ENCODE measurements at places on chromosomes 13 and 19.

GRCh38 chr13:30307194-30307970 lies at the start of gene KATNAL1:
Gene KATNAL1 (minus strand): TSS chr13:30307551. CDS start chr13:30283777, 23,774 bp downstream.
- peak; percentile 52 for DNase-seq

DNA sequence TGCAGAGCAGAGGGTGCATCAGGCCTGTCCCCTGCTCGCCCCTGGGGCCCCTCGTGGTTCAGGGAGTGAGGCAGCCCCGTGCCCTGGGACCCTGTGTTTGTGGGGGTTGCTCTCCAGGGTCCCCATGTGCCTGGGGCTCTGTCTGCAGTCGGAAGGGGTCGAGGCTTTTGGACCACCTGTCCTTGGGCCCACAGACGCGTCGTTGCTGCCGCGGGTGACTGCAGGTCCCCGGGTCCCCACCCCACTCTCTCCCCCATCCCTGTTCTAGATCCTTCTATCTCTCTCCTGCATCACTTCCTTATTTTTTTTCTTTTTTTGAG lies 1.9 kb downstream of the PCSK4 start:
- no peak for DNase-seq

- DNase-seq, result no peak
These were observed 5.0 kb downstream of the MLLT1 start for GRCh38 chr19:6274756-6275155.

GRCh38 chr19:3510727-3511126 lies 4.6 kb downstream of the FZR1 start:
- DNase-seq, result no peak

DNA sequence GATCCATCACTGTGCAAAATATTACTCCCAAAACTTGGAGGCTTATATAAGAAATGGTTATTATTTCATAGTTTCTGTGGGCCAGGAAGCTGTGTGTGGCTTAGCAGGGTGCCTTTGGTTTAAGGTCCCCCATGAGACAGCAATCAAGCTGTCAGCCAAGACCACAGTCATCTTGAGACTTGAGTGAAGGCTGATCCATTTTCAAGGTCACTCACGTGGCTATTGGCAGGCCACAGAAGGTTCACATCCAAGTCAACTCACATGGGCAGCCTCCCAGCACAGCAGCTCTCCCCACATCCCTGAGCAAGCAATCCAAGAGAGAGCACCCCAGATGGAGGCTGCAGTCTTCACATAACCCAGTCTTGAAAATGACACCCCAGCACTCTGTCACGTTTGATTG lies 537.4 kb downstream of the MYO16 start:
- no peak for DNase-seq

GRCh38 chr19:38917921-38918491 lies 6.0 kb upstream of the CCER2 start:
- DNase-seq, result no peak

GRCh38 chr19:29771708-29772414 lies 39.9 kb upstream of the CCNE1 start:
- no peak for DNase-seq

GRCh38 chr19:29665215-29665825 lies at the start of gene PLEKHF1:
Gene PLEKHF1 (plus strand): TSS chr19:29665461. CDS start chr19:29673840, 8,379 bp downstream.
- peak; percentile 74 for DNase-seq

- no peak for DNase-seq
These were observed 20.0 kb downstream of the KLF12 start for GRCh38 chr13:74114202-74114601.

DNA sequence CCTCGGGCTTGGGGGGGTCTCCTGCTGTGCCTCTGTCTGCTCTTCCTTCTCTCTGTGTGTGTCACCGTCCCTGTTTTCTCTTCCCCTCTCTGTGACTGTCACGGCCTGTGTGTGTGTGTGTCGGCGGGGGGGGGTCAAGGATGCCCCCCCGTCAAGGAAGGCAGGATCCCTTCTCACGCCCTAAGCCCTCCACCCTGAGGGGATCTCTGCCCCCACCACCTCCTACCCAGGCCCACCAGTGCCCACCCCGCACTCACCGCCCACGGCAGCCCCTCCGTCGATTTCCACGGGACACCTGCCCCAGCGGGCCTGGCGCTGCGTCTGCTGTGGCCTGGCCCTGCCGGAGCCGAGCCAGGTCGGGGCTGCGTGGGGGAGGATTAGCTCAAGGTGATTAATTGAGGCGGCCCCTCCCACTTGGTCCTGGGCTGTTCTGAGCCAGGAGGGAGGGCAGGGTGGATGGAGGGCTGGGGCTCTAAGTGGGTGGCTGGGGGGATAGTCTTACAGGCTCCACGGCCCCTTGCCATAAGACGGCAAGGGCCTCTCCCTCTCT lies at the start of gene RAX2:
RAX2 (minus strand) TSS at position 323 of the 550 bp plus-strand sequence. CDS start 486 bp downstream, outside the sequence.
- DNase-seq, result no peak

- DNase-seq, result no peak
These were observed 9.8 kb upstream of the MARCHF2 start for GRCh38 chr19:8403098-8403819.

- DNase-seq, result no peak
These were observed 113.0 kb downstream of the SOX1 start for GRCh38 chr13:112179995-112180394.

- no peak for DNase-seq
These were observed 300.5 kb downstream of the SPRY2 start for GRCh38 chr13:80040196-80040980.

DNA sequence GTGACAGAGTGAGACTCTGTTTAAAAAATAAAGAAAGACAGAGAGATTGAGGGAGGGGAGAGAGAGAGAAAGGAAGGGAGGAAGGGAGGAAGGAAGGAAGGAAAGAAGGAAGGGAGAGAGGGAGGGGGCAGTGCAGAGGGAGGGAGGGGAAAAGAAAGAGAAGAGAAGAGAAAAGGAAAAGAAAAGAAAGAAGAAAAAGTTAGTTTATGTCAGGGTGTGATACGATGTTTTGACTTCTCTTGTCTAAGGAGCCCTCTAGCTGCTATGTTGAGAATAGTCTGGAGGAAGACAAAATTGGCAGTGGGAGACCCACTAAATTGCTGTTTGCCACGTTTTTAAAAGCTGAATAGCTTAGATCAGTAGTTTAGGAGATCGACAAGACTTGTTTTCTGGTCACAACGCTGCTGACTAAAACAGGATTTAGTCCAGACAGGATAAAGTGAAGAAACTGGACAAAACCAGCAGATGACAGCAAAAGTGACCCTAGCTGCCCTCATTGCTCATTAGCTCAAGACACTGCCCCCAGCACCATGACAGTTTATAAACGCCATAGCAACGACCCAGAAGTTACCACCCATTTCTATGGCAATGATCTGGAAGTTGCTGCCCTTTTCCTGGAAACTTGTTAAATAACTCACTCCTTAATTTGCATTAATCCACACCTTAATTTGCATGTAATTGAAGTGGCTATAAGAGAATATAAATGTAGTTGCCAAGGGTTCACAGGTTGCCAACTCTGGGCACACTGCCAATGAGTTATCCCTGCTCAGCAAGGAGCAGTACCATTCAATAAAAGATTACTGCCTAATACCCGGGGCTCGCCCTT lies 11.1 kb downstream of the TEX101 start:
- DNase-seq, result no peak

DNA sequence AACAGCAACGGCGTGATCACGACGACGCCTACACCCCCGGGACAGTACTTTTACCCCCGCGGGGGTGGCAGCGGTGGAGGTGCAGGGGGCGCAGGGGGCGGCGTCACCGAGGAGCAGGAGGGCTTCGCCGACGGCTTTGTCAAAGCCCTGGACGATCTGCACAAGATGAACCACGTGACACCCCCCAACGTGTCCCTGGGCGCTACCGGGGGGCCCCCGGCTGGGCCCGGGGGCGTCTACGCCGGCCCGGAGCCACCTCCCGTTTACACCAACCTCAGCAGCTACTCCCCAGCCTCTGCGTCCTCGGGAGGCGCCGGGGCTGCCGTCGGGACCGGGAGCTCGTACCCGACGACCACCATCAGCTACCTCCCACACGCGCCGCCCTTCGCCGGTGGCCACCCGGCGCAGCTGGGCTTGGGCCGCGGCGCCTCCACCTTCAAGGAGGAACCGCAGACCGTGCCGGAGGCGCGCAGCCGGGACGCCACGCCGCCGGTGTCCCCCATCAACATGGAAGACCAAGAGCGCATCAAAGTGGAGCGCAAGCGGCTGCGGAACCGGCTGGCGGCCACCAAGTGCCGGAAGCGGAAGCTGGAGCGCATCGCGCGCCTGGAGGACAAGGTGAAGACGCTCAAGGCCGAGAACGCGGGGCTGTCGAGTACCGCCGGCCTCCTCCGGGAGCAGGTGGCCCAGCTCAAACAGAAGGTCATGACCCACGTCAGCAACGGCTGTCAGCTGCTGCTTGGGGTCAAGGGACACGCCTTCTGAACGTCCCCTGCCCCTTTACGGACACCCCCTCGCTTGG lies 966 bp downstream of the JUNB start:
- DNase-seq, result peak; percentile 64

DNA sequence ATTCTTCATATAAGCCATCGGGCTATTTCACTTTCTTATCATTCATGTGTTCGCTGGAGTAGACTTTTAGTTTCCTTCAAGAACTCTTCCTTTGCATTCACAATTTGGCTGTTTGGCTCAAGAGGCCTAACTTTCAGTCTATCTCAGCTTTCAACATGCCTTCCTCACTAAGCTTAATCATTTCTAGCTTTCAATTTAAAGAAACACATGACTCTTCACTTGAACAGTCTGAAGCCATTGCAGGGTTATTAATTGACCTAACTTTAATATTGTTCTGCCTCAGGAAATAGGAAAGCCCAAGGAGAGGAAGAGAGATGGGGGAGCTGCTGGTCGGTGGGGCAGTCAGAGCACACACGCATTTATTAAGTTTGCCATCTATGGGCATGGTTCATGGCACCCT lies 158.1 kb downstream of the SUCLA2 start:
- no peak for DNase-seq

DNA sequence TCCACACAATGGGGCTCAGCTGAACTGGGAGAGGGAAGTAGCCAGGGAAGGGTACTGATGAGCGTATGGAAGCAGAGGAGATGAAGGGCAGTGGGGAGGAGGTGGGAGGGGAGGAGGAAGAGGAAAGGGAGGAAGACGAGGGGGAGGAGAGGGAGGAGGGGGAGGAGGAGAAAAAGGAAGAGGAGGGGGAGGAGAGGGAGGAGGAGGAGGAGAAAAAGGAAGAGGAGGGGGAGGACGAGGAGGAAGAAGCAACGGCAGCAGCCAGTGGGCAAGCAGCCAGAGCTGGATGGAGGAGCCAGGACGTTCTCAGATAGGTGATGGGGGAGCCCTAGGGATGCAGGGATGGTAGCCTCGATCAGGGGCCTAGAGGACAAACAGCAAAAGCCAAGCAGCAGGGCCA lies 5.6 kb downstream of the CERS4 start:
- no peak for DNase-seq

DNA sequence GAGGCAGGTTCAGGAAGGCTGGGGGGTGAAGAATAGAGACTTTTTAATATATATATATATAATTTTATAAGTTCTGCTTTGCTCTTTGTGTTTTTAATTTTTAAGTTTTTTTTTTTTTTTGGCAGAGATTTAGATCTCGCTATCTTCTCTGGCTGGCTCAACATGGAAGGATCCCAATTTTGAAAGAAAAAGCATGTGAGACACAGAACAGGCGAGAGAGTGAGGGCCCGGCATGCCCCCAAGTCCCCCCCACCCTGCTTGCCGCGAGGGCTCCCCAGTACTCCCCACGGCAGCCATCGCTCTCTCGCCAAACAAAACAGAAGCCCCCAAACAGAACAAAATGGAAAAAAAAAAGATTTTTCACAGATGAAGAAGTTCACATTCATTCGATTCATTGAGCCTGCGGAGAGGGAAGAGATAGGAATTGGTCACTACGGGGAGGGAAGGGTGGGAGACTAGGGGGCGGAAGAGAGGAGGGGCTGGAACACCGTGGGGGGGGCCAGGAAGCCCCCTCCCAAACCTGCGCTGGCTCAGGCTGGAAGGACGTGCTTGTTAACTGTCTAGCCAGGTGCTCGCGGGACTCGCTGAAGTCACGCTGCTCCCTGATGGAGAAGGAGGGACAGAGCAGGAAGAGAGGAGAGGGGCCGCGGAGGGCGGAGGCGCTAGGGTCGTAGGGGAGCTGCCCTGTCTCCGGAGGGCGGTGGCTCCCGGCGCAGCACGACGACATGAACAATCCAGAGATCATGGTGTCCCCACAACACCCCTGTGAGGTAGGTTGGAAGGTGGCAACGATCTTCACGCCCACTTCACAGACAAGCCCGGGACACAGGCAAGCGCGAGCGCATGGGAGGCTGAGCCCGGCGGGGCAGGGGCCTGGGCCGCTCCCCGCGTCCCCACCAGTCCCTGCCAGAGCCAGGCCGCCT lies 10.6 kb downstream of the KHSRP start:
- DNase-seq, result no peak

DNA sequence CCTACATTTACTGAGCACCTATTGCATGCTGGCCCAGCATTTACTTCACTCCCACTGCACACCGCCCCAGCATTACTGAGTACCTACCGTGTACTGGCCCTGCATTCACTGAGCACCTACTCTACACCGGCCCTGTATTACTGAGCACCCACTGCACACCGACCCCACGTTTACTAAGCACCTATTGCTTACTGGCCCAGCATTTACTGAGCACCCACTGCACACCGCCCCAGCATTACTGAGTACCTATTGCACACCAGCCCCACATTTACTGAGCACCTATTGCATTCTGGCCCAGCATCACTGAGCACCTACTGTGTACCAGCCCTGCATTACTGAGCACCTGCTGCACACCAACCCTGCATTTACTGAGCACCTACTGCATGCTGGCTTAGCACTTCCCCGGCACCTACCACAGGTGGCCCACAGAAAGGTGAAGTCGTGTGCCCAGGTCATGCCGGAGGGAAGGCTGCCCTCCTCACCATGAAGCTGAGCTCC lies 6.9 kb downstream of the TPGS1 start:
- no peak for DNase-seq

DNA sequence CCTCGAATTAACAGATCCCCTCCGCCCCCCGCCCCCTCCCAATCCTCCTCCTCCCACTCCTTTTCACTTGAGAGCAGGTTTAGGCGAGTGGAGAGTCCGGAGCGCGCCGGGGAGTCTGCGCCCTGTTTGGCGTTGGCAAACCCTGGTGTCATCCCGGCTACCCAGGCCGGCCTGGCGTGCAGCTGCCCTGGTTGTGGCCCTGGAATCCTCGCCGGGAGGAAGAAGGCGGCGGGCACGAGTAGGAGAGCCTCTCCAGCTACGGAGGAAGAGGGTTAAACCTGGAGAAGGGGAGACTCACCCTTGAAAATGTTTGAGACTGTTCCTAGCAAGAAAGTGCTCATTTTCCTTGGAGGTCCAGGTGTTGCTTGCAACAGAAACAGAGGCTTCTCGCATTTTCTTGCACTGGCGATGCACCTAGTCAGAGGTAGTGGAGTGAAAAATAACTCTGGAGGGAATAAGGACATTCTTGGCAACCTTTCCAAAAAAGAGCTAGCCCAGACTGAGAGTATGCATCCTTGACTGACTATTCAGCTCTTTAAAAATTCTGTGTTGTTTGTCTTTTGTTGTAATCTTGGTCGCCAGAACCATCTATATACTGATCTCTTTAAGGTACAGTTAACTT lies 1.3 kb upstream of the SOX21 start:
- DNase-seq, result no peak

- no peak for DNase-seq
These were observed 3.9 kb upstream of the PRX start for GRCh38 chr19:40416918-40417642.

- DNase-seq, result no peak
These were observed 10.6 kb upstream of the MADCAM1 start for GRCh38 chr19:485583-486236.

GRCh38 chr19:19137556-19138108 lies 646 bp downstream of the TMEM161A start:
- no peak for DNase-seq

- no peak for DNase-seq
These were observed at the start of gene OLFM2 for GRCh38 chr19:9936326-9937000. Gene OLFM2 (minus strand): TSS chr19:9936515. CDS start chr19:9936366, 149 bp downstream.

- no peak for DNase-seq
These were observed 61.2 kb downstream of the CDADC1 start for GRCh38 chr13:49308921-49309408.
